Inflammatory macrophage (primary cell): ENCODE measurements at places on chromosomes 5 and 9.

- no peak for DNase-seq
These were observed 149.8 kb downstream of the ENTREP1 start for GRCh38 chr9:69474821-69475220.

GRCh38 chr5:131377785-131378325, 114.0 kb downstream of the CDC42SE2 start:
- DNase-seq: no peak

DNA sequence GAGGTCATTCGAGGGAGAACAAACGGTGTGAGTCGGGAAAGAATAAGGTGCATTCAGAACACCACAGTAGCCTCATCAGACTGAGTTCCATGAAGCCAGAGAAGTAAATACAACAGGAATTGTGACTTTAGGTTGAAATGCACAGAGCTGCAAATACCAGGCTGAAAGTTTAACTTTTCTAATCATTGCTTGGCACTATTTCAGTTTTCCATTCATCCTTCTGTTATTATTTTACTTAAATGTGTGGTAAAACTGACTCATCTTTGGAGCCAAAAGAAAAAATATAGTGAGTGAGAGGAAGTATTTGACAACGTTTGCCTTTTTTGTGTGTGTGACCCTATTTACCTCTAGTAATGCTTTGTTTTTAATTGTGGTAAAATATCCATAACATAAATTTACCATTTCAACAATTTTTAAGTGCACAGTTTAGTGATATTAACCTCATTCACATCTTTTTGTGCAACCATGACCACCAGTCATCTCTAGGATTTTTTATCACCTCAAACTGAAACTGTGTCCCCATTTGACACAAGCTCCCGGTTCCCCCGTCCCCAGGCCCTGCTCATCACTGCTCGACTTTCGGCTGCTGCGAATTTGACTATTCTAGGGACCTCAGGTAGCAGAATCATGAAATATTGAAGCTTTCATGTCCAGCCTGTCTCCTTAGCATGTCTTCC, 166.8 kb downstream of the HSD17B3 start:
- no peak for DNase-seq

DNA sequence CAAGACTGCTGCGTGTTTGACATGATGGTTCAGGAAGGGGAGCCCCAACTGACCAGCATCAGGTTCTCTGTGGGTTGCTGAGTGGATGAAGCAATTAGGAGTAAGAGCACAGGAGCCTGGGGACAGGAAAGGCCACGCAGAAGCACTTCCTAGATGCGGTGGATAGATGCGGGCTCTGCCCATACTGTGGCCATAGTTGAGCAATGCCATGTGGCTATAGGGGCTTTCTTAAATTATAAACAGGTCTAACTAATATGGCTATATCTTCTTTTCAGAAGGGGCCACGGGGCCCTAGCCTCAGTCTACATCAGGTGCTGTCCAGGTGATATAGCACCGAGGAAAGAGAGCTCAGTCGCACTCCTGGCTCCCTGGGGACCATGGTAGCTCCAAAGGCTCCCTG, 198.6 kb downstream of the GADD45G start:
- no peak for DNase-seq

DNA sequence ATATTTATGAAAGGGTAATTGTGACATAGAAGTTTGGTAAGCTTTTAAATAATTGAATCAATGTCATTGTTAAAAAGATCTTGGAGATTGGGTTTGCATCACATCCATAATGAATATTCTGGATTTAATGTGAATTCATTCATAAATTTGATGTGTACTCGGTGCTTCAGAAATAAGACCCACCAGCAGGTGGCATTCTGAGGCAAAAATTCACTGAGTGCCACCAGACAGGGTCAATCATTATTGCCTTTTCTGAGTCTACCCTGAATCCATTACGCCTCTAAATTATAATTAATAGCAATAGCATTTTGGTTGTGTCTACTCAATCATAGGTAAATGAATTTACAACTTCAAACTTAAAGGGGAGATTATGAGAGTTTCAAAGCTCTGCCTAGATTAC, 1.0 kb downstream of the TRPC7 start:
- no peak for DNase-seq

- DNase-seq: no peak
These were observed 2.8 kb upstream of the N4BP3 start for GRCh38 chr5:178110511-178110910.

DNA sequence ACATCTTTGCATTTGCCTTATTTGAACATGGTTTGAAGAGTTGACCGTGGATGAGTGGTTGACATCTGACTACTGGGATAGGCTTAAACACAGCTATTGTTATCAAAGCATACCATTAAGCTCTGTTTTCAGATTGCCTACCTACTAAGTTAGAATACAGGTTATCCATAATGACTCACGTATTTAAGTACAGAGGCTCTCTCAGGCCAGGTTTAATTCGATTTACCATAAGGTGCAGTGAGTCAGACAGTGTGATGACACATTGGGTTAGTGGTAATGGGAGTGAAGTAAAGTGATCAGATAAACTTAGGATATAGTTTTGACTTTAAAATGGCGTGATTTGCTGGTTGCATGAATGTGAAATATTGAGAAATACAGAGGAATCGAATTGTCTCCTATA, 732.0 kb upstream of the CTNND2 start:
- DNase-seq: no peak

DNA sequence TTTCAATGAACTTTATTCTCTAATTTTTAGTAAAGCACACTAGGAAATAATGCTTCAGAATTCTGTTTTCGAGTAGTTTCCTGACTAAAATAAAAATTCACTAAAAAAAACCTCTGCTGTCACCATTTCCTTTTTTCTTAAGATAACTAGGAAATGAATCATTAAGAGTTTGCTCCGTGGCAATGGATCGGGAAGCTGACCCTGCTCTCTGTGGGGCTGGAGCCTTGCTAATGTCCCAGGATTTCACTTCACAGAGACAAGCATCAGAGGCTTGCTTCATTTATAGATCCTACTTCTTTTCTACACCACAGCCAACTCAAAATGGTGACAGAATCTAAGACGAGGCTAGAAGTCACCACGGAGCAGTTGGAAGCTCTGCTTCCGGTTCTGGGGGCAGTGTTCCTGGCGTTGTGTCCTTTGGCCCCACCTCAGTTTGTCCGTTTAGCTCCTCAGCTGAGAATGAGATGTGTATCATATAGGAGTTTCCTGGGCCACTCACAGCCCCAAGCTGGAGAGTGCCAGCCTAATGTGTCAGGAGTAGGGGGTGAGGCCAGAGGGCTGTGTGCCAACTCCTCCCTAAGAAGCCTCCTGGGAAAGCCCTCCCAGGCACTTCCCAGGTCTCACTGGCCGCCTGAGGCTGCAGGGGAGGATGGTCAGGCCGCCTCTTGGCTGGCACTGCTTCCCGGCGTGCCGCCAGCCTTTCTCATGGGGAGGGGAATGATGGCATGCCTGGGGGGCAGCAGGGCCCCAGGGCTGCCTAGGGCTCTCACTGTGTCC, 19.6 kb downstream of the TENT4A start:
- peak; percentile 59 for DNase-seq

DNA sequence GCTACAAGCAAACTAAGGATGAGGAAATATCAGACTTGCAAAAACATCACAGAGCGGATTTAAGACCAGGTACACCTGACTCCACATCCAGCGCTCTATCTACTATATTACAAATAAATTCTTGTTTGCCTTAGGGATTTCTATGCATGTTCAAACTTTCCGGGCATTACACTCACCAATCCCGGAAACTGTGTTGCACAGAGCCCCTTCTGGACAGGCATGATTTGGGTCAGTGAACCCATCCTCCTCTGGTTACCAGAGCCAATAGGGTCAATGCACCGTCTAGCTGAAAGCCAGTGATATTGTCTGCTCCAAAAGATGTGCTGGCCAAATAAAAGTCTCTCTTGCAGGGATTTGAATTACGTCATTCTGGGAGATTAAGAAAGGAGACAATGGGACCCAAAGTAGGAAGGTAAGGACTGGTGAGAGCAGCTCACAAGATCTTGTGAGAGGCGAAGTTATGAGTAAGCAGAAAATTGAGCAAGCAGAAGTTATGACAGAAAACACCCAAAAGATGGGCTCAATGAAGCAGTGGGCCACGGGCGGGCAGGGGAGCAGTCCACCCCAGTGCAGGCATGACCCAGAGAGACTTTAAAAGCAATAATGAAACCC, 155.8 kb upstream of the RAI14 start:
- peak; percentile 85 for DNase-seq

DNA sequence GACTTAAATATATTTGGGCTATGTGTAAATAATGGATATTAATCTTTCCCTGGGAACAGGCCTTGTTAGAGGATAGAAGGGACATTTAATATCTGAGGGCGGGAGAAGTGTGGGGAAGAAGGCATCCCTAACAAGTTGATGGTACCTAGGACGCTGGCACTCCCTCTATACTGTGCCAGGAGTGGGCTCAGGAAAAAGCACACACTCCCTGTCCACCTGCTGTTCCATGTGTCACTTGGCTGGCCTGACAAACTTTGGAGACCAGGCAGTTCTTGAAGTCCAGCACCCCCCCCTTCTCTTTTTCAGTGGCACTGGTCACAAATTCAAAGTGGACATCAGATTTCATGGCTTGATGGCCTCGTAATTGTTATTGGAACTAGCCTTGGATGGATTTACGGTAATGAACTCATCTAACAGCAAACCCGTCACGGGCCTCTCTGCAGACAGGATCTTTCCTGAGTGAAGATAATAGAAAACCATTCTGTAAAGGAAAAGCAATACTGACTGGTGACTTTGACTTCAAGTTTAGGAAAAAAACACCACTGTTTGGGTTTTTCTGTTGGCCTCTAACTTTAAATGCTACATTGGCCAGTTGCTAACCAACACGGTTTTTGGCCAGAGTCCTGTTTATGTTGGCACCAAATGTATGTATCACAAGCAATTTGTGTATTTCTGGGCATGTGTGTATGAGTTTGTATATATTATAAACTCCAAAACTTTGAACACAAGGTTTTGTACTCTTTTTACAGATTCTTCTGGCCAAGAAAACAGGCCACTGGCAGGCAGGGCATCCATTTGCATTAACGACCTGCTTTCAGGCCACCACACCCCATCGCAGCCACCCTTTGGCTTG, 552.6 kb downstream of the CCDC171 start:
- DNase-seq: no peak

GRCh38 chr5:139061856-139062255, 136.3 kb downstream of the SIL1 start:
- DNase-seq: no peak

DNA sequence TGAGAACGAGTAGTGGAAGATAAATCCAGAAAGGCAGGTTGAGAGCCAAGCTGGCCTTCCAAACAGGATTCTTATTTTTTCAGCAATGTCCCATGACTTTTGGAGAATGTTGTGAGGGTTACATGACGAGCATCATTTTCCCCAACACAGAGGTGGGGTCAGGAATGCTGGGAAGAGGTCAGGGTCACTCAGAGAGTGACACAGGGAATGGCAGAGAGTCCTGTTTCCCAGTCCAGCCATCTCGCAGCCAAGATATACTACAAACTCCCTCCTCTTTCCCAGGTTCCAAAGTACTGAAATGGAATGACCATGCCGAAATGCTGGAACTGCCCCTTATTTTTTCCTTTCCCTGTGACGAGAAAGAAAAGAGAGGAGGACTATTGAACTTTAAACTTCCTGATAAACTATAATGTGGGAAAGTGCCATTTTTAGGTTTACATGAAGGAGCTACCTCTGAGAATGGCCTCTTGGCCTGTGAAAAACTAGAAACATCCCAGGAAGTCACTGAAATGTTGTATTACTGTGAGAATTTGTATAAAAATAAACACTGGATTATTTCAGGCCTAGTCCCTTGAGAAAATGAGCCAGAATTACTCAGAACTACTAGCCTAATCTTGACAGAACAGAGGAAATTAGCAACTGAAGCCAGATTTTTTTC, 420.4 kb downstream of the CETN3 start:
- no peak for DNase-seq

DNA sequence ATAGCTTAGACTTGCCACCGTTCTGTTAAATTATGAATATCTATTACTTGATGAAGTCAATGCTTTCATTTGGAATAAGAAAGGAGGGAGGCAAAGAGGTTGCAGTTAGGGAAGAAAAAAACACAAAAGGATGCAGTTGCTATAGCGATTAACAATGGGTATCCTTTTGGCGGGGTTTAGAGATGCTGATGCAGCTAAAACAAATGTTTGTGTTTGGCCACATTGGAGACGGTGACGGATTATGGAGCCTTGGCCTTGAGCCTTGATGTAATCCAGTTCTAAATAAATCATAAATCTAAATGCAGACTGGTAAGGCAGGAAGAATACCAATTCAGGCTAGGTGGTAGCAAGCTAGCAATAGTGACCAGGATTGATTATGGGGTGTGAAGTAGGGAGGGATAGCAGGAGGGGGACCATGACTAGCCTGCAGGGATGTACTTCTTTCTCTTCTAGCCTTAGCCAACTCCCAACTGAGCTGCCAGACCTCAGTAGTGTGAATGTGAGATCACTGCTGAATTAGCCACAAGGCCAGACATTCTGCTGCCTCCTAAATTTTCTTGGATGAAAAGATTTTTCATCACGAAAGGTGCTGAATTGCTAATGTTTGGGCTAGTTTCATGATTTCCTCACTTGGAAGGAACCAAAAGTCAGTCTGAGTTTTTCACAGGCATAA, 160.3 kb downstream of the TLR4 start:
- DNase-seq: no peak

- DNase-seq: no peak
These were observed 7.1 kb downstream of the PRKAA1 start for GRCh38 chr5:40790947-40791593.

GRCh38 chr9:75027187-75028107, 646 bp downstream of the CARNMT1 start:
- DNase-seq: peak; percentile 60

DNA sequence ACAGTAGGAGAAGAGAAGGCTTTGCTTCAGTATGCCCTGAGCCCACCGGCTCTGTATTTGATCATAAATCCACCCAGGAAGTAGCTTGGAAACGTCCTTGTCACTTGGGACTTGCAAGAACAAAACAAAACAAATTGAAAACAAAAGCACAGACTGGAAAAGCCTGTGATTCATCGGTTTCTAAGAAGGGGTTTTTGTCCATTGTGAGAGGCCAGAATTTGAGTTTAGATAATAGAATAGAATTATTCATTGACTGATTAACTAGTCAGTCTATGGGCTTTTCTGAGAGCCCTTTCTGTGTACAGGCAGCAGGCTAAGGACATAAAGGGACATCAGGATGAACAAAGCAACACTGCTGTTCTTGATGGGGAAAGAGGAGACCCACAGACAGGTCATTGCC, 424.8 kb downstream of the IRX1 start:
- no peak for DNase-seq

DNA sequence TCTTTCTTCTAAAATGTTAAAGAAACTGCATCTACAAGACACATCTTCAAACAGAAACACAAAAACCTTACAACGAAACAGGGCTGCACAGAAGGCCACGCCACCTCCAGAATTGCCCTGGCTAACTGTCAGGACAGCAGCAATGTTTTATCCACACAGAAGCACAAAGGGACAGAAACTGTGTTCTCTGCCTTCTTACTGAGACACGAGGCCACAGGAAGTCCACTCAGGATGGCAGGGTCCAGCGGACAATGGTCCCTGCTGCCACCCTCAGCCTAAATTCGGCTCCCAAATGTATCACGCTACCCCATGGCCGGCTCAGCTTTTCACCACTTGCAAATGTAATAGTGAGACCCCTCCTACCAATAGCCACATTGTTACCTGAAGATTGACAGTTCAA, 159.8 kb upstream of the PHYKPL start:
- DNase-seq: no peak

GRCh38 chr5:130496215-130496614, 592.0 kb downstream of the CHSY3 start:
- DNase-seq: no peak
